Left renal cortex interstitium (tissue), 4 donors: ENCODE measurements at places on chromosomes 4 and X. TPM values are rescaled to one million over a fixed set of nuclear protein-coding genes. Genes with fewer than 3 reads are reported as not detected.

EFHC2 gene
- polyA plus RNA-seq = 7.8 TPM

PRRG3 gene
- 5.8 TPM for polyA plus RNA-seq

PPARGC1A gene
- 24.5 TPM for polyA plus RNA-seq

IL13RA1 gene
- 55.3 TPM for polyA plus RNA-seq

ADGRL3 gene
- polyA plus RNA-seq = 25.9 TPM

BMP3 gene
- 15.7 TPM for polyA plus RNA-seq

FGF13 gene
- polyA plus RNA-seq = 28.6 TPM

LIMCH1 gene
- 88.6 TPM for polyA plus RNA-seq

- DNase-seq = no peak
These were observed 40.4 kb upstream of the PPP1R2C start for GRCh38 chrX:42818151-42818921.

- no peak for DNase-seq
These were observed 67.4 kb downstream of the IRF2 start for GRCh38 chr4:184406958-184407391.

GRCh38 chr4:33566649-33567048, 2677.7 kb downstream of the ARAP2 start:
- DNase-seq = no peak

GRCh38 chr4:64158648-64159326, 250.5 kb downstream of the TECRL start:
- peak; percentile 29 for DNase-seq

- peak; percentile 26 for DNase-seq
These were observed 1973.6 kb upstream of the AGA start for GRCh38 chr4:179415847-179416223.

GRCh38 chr4:183637461-183637860, 21.5 kb downstream of the RWDD4 start:
- no peak for DNase-seq

DNA sequence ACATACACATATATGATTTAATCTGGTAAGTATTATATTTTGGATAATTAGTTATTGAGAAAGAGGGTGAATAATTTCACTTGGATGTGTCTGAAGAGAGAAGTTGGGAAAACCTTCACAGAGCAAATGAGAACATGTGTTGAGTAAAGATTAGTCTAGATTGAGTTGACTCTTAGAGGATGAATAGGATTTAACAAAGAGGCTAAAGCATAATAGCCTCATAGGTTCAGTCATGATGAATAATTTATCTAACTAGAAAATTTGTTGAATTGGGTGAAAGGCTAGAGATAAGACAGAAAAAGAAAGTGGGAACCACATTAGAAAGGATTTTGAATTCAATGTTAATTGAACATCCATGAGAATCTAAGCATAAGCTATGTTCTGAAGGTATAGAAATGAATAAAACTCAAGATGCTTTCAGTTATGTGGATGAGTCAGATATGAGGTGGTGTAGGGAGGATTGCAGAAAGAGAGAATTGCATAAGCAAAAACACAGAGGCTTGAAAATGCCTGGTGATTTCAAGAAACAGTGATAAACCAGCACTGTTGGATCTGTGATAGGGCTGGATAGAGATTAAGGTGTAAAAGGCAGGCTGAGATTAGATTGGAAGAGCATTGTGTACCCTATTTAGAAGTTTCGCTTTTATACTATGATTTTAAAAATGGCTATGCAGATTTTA, 207.6 kb upstream of the NR3C2 start:
- no peak for DNase-seq

DNA sequence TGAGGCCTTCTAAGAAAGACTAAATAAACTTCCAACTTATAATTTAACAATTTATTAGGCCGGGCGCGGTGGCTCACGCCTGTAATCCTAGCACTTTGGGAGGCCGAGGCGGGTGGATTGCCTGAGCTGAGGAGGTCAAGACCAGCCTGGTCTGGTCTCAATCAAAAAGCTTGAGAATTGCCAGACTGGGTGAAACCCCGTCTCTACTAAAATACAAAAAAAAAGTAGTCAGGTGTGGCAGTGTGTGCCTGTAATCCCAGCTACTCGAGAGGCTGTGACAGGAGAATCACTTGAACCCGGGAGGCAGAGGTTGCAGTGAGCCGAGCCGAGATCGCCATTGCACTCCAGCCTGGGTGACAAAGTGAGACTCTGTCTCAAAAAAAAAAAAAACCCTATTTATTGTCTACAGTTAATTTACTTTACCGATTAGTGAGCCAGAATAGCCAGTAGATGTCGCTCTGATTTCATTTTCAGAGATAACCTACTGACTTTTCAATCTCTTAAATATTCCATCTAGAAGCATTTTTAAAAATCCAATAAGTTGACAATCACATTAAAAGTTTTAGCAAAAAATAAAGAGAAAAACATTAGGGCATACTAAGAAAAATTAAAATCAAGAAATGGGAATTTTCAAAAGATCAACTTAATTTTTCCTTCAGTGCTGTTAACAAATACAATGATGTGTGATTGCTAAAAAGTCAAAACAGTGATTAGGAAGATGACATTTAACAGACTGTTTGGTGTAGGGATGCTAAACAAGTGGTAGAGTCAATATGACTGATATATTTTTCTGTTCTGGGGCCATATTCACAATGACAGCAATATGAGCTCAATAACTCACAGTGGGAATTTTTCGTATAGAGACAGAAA, 4.3 kb upstream of the SHROOM3 start:
- peak; percentile 43 for DNase-seq

GRCh38 chr4:143411527-143412419, 75.1 kb downstream of the GAB1 start:
- no peak for DNase-seq

DNA sequence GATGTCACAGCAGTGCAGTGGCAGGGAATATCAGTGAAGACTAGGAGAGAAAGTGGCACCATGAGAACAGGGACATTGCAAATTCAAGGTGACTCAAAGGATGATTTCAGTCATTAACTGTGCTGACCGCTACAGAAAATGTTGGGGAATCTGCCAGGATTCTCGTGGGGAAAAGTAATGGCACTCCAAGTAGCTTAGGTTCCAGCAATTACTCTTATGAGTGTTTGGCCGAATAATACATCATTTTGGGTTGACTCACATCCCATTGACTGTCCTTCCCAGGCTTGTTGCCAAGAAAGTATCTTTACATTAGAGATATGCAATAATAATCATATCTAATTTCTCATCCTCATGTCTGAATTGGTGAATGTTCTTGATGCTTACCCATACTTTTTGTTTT, 1411.1 kb upstream of the PCDH7 start:
- no peak for DNase-seq

DNA sequence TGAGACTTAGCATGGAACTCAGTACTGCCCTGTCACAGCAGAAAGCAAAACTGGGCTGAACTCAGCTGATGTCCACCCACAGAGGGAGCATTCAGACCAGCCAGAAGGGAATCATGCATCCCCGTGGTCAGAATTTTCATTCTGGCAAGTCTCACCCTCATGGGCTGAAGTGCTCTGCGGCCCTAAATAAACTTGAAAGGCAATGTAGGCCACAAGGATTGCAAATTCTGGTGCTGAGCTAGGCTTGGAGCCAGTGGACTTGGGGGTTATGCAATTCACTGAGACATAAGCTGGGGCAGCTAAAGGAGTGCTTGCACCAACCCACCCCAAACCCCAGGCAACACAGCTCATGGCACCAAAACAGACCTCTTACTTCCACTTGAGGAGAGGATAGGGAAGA, 494.1 kb downstream of the GABRG1 start:
- no peak for DNase-seq

DNA sequence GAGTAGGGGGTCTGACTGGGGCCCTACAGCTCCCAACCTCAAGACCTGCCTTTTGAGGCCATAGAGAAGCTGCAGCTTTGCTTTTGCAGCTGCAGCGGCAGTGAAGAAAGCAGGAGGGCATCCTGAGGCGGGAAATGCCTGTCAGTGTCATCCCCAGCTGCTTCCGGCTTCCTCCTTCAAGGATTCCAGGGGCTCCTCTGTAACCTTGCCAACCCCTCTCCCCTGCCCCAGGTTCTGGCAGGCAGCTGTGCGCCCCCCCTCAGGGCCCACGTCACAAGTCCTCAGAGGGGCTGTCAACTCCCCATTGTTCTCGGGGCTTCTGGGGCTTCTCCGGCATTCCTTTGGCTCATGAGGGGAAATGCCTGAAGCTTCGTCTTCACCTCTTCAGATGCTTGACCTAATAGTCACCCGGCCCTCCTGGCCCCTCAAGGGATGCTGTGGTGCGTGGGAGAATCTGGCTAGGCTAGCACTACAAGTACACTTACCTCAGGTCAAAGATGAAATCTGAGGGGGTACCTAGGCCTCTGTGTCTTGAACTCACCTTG, 31.9 kb downstream of the APLN start:
- DNase-seq = no peak
